Activated CD8-positive, alpha-beta memory T cell treated with anti-CD3 and anti-CD28 coated beads for 1 hour (primary cell): ENCODE measurements at places on chromosomes 1 and 21.

DNA sequence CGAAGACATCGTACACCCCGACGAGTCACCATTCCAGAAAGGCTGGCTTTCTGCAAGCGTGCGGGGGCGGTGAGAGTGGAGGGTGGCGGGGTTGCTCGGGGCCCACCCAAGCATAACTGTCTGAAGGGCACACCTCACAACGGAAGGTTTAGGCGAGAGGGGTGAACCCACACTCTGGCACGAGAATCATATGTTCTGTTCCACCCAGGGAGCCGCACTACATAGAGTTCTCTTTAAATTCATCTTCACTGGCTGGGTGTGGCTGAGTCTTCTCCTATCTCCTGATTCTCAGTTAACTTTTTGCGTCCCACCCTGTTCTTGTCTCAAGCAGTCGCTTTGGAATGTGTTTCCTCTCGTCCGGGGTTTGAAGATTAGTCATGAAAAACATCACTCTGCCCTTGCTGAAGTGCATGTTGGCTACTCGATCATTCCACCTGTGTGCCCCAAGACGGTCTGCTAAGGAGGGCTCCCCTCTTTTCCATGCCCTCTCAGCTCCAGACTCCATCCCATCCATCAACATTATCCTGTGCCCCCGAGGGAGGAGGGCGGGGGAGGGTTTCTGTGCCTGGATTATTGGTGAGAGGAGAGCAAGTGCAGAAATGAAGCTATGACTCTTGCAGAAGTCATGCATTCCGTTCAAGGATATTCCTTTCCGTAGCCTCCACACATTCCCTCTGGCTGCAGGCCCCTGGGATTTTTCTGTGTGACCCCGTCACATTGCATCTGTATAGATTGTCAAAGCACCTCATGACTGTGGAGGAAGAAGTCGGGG lies 53.5 kb upstream of the CD34 start:
- no peak for DNase-seq

- no peak for DNase-seq
These were observed 6.2 kb upstream of the CENPS start for GRCh38 chr1:10424034-10424433.

DNA sequence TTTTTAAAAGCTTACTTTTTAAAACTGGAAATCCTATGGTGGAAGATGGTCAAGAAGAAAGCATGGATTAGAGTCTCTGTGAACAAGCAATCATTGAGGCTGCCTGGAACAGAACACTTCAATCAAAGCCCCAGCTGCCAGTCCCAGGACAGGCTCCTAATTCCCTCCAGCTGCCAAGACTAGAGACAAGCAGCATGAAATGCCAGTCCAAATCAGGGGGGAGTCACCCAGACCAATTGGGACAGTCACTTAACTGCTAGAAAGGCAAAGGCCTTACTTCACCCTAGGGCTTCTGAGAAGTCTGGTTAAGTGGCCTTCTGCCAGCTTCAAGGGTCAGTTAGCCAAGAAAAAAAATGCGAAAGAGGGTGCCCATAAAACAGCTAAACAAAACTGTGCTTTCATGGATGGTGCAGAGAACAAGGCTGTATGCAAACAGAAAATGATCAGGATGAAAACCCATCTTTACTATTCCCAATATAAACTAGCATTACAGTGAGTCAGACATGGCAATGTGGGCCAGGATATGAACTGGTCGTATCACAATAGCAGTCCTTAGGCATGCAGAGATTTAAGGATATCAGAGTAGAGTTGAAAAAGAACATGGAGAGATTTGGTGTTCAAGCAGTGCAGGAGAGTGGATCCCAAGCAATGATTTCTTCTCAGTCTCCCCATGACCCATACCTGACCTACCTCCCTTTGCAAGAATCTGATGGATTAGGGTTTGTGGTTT lies 31.0 kb upstream of the MAN1A2 start:
- no peak for DNase-seq

DNA sequence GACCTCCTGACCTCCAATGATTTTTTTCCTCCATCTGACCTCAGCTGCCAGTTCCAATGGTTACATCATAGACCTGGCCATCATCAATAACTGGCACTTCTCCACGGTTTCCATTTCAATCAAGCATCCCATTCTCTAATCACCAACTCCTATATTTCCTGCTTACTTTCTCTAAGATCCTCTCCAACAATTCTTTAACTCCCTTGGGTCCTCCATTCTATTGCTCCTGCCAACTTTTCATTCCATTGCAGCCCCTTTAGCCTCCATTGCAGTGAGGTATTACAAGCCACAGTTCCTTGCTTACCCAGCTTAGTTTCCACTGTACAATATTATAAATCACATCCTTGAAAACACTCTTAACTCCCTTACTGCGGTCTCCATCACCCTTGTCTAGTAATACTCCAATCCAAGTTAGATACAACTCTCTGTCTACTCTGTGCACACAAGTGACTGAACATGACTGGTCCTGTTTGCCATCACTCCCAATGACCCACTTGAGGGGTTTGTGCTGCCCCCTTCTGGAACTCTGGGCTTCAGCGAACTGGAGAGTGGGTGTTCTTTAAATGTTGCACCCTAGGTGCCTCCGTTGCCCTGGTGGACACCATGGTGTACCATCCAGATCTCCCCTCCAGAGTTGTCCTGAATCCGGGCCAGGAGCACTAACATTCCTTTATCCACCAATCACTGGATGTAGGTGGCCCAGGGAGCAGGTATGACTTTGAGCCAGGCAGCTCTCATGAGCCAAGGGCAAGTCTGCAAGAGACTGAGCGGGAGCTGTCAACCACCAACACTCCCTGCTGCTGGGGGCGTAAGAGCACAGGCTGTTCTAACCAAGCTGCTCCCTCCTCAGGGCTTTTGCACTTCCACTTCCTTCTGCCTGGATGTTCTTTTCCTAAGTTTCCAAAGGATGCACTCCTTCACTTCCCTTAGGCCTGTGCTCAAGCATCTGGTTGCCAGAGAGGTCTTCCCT lies 3.7 kb upstream of the FNDC7 start:
- no peak for DNase-seq

- no peak for DNase-seq
These were observed 28.8 kb upstream of the KCNJ6 start for GRCh38 chr21:37945036-37945435.

GRCh38 chr1:28578696-28579218 lies 13.3 kb upstream of the RAB42 start:
- DNase-seq = no peak

- no peak for DNase-seq
These were observed 24.4 kb downstream of the BLZF1 start for GRCh38 chr1:169392406-169392805.
